T-helper 1 cell treated with Interleukin-12 subunit alpha and Interleukin-12 subunit beta and Interleukin-4 antibody, amounts not matched to agents 30 ng/mL and 1 ng/mL, for 36 hours (primary cell): ENCODE measurements at places on chromosomes 4 and X. TPM values are rescaled to one million over a fixed set of nuclear protein-coding genes. Genes with fewer than 3 reads are reported as not detected.

GAGE12E gene
- total RNA-seq: not detected in 2 replicates

ODAPH gene
- total RNA-seq: 5.9 and 6.0 TPM in 2 replicates

CCSER1 gene
- not detected in 2 replicates for total RNA-seq

CNKSR2 gene
- total RNA-seq: 4.8 and 6.5 TPM in 2 replicates

VCX gene
- total RNA-seq: not detected in 2 replicates

LDB2 gene
- total RNA-seq: not detected in 2 replicates

EGF gene
- not detected in 2 replicates for total RNA-seq

MTNR1A gene
- total RNA-seq: not detected in 2 replicates

P2RY8 gene
- 120 TPM in 2 replicates for total RNA-seq

SGMS2 gene
- total RNA-seq: 0.15 and 0.37 TPM in 2 replicates

CT55 gene
- not detected in 2 replicates for total RNA-seq

INPP4B gene
- 23.7 and 27.0 TPM in 2 replicates for total RNA-seq
